ENCODE measurements at places on chromosomes 16 and 17. TPM values are rescaled to one million over a fixed set of nuclear protein-coding genes. Genes with fewer than 3 reads are reported as not detected.

- DNase-seq, result no peak
Observed at GRCh38 chr17:15239491-15239890, 25.6 kb downstream of the PMP22 start.

FA2H gene
- not detected for total RNA-seq

KRTAP1-3 gene
- not detected for total RNA-seq

DNA sequence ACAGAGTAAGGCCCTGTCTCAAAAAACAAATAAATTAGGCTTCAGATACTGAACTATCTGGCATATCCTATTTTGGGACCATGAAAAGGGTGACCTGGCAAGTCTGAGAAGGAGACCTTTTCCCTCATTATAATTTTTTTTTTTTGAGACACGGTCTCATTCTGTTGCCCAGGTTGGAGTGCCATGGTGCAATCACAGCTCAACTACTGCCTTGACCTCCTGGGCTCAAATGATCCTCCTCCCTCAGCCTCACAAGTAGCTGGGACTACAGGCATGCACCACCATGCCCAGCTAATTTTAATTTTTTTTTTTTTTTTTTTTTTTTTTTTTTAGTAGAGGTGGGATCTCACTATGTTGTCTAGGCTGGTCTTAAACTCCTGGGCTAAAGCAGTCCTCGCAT is 37.3 kb downstream of the PLCG2 start:
- DNase-seq, result no peak

KRTAP4-3 gene
- total RNA-seq, result not detected

- no peak for DNase-seq
Observed at GRCh38 chr16:88004391-88004790, 53.2 kb downstream of the BANP start.

COTL1 gene
- 474 TPM for total RNA-seq

DNA sequence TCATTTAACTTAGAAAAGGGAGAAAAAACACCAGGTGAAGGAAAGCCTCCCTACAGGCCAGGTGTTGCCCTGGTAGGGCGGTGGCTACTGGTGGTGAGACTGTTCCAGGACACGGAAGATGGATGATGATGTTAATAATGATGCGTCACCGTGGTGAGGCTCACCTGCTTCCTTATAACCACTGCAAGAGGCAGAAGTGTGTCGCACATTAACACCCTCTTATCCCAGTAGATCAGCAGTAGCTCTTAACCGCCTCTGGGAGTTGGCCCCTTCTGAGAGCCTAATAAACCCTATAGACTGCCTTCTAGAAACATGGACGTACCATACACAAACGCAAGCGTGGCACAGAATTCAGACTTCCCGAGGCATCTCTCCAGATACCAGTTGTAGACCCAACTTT is 7.8 kb downstream of the BFAR start:
- DNase-seq, result no peak

HS3ST3B1 gene
- total RNA-seq, result 20.8 TPM

SLC12A3 gene
- total RNA-seq, result not detected

DNA sequence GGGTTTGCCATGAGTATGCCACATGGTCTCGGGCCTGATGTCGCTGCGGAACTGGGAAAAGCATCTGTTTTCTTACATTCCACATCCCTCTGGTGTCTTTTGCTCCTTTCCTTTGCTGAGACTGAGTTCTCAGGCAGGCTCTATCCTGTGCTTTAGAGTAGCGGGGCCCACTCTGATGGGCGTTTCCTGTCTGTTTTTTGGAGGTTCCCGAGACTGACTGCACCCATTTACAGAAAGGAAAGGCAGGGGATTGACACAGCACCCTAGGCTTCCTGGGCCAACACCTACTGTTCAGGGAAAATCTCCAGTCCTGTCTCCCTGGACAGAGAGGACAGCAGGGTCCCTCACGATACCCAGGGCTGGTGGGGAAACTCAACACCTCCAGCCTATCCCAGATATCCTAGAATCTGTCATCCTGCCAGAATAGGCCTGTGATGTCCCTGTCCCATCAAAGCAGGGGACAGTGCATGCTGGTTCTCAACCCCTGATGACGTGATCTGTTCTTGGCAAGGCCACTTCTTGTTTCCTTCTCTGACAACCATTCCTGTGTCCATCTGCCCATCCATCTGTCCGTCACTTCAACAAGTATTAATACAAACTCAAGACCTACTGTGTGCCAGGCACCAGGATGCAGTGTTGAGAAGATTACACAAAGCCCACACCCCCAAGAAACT is 42.2 kb downstream of the ACTG1 start:
- DNase-seq, result no peak

- DNase-seq, result no peak
Observed at GRCh38 chr16:87369117-87369765, 14.3 kb downstream of the FBXO31 start.

DNA sequence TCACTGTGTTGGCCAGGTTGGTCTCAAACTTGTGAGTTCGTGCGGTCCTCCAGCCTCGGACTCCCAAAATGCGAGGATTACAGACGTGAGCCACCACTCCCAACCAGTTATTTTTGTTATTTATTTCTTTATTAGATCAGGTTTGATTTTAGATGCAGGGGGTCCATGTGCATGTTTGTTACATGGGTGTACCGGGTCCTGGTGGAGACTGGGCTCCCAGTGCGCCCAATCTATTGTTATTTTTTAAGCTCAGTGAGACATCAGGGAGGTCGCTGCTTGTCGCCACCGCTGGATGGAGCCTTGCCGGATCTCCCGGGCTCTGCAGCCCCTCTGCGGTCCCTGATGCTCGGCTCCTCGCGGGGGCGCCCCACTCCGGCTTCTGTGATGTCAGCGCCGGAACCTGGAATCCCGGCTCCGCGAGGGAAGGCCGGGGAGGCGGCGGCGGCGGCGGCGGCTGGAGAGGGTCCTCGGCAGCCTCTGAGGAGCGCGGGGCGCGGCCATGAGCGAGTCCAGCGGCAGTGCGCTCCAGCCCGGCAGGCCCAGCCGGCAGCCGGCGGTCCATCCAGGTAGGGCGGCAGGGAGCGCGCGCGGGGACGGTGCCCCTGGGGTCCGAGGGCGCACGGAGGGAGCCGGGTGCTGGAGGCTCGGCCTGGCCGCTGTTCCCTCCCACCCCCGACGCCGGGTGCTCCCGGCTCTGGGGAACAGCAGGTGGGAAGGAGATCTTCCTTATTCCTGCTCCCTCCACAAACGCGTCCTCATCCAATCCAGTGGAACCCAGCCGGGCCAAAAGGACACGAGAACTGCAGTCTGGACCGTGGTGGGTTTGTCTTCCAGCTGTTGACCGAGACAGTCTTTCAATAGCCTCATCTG is at the start of gene TMC7:
Gene TMC7, plus strand, starts transcription at position 370 of the 870 bp plus-strand sequence. Its CDS starts 130 bp downstream, at position 500.
- DNase-seq, result peak; percentile 63

SLC52A1 gene
- total RNA-seq, result 0.14 TPM

GNG13 gene
- not detected for total RNA-seq

DNA sequence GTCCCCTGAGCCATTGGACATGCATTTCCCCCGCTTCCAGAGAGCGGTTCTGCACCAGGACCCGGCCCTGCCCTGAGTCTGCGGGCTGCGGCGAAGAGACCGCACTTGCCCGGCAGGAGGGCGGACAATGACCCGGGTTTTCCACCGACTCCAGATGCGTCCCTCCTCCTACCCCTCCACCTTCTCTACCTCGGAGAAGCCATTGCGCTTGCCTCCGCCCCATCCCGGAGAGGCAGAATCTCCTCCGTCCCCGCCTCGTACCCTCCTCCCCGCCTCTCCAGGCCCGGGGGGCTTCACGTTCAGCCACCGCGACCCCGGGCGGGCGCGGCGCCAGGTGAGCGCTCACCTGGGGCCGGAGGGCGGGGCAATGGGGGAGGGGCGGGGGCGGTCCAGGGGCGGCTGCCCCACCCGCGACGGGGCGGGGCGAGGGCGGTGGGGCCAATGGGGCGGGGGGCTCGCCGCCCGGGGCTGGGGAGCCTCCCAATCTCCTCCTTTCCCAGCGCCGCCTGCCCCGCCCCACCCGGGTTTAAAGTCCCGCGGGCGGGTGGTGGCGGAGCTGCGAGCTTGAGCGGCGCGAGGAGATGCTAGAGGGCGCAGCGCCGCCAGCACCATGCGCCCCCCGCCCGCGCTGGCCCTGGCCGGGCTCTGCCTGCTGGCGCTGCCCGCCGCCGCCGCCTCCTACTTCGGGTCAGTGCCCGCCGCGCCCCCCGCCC is at the start of gene WNT9B:
Gene WNT9B, plus strand, starts transcription at position 555 of the 713 bp plus-strand sequence. Its CDS starts 56 bp downstream, at position 611.
- peak; percentile 64 for DNase-seq

DNA sequence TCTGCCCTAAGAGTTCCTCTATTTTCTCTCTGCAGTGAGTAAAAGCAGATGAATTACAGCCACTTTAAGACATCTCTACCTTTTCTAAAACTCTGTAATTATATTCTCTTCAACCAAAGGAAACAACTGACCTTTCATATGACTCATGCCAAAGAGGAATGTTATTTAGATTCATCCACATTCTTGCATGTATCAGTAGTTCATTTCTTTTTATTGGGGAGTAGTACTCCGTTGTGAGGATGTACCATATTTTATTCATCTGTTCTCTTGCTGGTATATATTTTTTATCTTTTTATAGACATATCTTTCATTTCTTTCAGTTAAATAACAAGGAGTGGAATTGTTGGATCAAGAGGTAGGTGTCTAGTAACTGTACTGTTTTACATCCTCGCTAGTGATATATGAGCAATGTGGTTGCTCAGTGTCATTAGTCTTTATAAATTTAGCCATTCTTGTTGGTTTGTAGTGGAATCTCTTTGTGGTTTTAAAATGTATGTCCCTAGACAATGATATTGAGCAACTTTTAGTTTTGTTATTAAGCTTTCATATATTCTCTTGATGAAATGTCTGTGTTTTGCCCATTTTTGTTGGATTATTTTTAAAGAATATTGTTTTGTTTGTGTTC is 7.8 kb upstream of the MYH8 start:
- DNase-seq, result no peak

DNA sequence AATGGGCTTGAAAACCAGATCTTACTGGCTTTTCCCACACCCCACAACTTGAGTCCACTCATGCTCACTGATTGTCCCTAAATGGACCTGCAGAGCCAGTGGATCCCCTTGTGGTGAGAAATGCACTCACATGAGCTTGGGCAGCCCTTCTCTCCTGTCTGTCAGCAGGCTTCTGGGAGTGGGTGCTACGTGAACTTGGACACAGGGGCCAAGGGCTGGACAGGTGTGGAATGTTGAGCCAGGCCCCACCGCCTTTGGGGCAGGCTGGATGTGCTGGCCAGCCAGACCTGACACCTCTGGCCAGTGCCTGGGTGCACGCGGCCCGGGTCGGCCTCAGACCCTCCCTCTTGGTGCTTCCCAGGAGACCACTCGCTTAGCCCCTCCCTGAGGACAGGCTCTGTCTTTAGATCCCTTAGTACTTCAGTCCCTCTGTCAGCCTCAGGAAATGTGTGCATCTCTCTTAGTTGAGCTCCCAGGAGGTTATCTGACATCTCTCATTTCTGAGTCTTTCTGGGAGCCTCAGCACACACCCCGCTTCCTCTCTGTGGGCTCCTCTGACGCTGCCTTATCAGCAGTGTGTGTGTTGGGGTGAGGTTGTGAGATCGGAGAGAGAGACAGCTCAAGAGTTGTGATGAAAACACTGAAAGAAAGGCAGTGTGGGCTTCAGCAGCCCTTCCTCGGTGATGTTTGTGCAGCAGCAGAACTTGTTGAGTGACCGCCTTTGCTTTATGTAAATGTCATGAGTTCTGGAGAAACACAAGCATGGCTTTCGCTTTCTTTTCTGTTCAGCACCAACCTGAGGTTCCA is 117.0 kb downstream of the RAB11FIP4 start:
- peak; percentile 94 for DNase-seq

- no peak for DNase-seq
Observed at GRCh38 chr17:82910041-82910481, 70.2 kb upstream of the ZNF750 start.

GRCh38 chr17:42456223-42457106 is 2.2 kb upstream of the ATP6V0A1 start:
- peak; percentile 79 for DNase-seq
